ENCODE measurements at places on chromosomes 13 and 19.

DNA sequence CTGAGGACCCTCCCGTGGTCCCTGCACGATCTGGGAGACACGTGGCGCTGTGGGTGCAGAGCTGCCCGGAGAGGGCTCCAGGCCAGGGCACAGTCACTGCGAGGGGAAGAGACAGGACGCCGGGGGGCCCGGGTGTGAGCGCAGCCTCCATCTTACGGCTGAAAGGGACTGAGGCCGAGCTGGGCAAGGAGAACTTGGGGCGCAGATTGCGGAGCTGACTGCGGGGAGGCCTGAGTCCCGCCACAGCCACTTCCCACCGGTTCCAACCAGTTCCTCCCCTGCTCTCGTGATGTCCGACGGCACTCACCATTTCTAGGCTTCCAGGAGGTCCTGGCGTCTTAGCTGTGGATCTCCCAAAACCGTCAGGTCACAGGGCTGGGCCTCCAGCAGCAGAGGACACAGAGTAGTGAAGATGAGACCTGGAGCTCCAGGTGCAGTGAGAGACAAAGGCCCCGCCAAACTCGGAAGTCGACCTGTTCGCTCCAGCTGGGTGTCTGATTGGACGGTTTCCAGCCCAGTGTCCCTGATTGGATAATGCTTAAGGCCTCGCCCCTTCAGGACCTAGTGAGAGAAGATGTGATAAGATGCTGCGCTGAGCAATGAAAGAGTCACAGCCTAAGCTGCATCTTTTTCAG is 4.8 kb upstream of the ZNF253 start:
- DNase-seq: no peak

- no peak for DNase-seq
Observed at GRCh38 chr13:99414048-99414995, 87.0 kb upstream of the TM9SF2 start.

GRCh38 chr19:10550336-10550735 is 6.6 kb downstream of the ATG4D start:
- DNase-seq: no peak

DNA sequence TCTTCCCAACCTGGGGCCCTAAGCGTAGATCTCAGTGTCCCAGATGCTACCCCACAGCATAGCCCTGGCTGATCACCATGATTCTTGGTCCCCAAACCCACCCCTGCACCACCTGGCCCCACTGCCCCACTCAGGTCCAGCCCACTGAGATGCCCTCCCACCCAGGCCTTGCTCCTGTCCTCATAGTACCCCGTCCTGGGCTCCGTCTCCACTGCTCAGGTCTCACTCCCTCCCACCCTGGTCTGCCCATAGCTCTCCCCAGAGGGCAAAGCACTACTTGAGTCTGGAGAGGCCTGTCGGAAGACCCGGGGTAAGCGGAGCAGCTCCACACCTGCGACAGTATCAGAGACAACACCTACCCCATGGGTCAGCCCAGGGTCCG is 35.8 kb upstream of the ISYNA1 start:
- no peak for DNase-seq

DNA sequence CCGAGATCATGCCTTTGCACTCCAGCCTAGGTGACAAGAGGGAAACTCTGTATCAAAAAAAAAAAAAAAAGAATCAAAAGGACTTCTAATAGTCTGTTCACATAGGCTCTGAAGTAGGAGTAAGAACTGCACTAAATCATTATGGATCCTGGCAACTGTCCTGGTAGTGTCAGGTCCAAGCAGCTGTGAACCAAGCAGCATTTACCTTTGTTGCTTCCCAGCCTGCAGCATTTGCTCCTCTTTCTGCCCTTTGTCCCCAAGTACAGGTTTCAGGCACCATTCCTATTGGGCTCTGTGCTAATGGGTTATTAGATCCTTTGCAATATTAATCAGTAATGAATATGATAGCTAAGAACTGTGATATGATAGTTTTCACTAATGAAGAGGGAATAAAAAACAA is 77.4 kb upstream of the NBEA start:
- no peak for DNase-seq

DNA sequence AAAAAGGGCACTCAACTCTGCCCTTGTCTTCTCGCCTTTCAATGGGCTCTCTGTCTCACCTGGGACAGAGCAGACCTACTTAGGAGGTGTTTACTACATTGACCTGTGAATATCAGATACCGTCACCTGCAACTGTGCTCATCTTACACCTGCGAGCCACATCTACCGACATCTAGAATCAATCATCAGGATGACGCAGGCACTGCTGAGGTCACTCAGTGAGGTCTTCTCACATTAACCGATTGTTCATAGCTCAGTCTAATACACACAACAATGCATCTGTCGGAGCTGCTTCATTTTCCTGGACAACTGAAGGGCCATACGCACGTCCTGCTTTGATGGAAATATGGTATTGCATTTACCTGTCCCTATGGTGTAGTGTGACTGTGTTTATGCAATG is 211.9 kb downstream of the FGF9 start:
- no peak for DNase-seq

DNA sequence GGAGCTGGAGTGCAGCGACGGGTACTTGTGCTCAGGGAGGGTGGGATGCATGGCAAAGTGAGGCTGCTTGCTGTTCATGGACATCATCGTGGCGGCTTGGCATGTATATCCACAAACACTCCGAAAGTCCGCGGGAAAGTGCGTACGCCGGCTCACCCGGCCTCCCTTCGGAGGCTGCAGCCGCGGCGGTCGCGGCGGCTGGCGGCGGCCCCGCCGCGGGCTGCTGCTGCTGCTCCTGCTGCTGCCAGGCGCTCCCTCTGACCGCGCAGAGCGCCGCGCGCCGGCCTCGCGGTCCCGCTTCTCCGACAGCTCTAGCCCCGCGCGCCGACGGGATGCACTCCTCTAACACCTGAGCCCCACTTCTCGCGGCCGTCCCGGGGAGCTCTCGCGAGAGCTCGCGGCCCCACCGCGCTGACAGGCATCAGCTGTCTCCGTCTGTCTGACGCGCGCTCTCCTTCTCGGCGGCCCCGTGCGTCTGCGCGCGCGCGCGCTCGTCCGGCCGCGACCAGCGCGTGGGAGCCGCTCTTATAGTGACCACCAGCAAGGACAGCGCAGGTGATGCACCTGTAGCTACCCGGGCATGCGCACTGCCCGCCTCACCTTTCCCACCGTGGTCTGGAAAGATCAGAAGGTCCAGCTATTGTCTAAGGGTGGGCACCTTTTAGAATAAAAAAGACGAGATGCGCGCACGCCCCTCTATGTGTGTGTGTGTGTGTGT is at the start of gene POU4F1:
POU4F1 (minus strand) TSS at position 313 of the 718 bp plus-strand sequence; CDS start at position 87, 226 bp downstream.
- peak; percentile 71 for DNase-seq

DNA sequence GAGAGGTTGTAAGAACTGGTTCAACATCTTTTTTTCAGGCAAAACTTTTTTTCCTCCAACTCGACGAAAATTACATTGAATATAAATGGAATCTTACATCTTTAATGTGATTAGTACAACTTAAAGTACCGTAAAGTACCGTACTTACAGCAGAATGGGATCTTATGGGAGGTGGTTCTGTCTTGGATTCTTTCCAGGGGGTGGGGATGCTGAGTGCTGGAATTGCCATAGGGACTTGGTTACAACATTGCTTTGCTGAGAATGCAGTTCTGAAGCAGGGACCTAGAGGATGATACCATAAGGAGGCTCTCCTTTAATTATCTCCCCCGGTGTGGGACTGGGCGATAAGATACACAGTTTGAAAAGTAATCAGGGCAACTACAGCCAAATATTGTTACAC is 186.4 kb downstream of the KLF5 start:
- DNase-seq: no peak

DNA sequence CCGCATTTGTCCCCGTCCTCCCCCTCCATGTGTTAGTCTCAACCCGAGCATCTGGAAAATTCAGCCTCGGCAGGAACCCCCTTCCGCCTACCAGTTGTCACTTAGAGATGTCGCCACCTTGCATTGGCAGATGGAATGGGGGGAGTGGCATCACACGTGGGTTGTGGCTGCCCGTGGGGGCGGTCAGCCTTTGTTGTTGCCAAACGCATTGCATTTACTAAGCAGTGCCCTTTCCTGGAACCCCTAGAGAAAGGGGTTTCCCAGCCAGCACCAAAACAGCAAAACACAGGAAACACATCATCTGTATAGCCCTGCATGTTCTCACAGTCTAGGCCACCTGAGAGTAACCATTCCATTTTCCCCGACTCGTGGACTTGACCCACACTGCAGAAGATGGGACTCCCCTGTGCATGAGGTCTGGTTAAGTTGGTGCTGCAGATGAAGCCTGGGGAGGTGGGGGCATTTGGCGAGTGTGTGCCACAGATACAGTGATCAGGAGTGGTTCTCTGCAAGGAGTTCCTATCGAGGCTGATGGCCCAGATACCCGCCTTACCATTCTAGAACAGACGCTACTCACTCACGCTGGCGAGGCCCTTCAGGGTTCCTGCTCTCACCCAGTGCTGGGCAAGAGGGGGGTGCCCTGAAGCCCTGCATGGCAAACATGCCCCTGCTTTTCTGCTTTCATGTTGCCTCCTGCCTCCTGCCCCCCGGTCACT is 38.3 kb downstream of the TMED1 start:
- DNase-seq: no peak

DNA sequence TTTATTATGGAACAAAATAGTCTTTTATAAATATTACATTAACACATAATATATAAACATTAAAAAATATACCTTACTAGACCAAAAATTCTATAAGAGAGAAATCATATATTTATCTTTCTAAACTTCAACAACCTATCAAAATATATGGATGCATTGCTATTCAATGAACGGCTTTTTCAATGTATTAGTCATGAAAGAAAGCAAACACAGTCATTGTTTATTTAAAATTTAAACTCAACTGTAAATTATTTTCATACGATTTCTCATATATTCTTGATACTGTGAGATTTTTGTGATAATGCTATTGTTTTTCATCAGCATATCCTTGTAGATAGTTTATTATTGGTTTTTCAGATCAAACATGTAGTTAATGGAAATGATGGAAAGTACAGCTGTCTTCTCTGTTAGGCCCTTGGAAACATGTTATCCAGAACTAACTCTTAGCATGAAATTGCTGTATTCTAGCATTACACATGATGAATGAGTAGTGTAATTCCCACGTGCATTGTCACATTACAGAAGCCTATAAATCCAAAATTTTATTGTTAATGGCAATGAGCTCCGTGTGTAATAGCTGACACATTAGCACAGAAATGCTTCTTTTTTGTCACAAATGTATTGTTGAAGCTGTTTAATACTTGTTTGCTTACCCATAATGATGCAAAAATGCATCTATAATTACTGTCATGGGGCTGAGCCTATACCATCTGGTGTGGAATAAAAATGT is 1639.9 kb downstream of the SLITRK5 start:
- DNase-seq: no peak

DNA sequence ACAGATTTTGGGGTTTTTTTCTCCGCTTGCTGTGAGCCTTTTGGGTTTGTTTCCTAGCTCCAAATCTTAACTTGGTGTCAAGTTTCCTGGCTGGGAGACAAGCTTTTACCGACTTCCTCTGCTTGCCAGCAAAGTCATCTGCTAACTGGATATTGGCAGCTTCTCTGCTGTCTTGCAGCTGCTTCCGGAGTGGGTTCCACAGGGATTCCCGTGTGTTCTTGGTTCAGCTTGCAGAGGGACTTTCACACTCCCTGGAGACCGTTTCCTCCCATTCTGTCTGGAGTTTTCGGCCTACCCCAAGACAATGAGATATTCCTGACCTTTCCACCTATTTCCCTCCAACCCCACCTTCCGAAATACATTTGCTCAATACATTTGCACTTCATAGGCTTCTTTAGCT is 2.2 kb upstream of the COLGALT1 start:
- DNase-seq: no peak

DNA sequence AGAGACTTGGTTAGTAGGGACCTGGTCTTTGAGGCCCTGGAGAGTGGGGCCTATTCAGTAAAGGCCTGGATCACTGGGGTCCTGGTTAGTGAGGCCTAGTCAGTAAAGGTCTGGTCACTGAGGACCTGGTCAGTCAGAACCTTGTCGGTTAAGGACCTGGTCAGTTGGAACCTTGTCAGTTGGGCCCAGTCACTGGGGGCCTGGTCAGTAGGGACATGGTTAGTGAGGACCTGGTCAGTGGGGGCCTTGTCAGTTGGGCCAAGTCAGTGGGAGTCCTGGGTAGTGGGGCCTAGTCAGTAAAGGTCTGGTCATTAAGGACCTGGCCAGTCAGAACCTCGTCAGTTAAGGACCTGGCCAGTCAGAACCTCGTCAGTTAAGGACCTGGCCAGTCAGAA is 43.2 kb upstream of the TPM4 start:
- DNase-seq: no peak

- DNase-seq: no peak
Observed at GRCh38 chr13:105327581-105328126, 1207.8 kb downstream of the EFNB2 start.

DNA sequence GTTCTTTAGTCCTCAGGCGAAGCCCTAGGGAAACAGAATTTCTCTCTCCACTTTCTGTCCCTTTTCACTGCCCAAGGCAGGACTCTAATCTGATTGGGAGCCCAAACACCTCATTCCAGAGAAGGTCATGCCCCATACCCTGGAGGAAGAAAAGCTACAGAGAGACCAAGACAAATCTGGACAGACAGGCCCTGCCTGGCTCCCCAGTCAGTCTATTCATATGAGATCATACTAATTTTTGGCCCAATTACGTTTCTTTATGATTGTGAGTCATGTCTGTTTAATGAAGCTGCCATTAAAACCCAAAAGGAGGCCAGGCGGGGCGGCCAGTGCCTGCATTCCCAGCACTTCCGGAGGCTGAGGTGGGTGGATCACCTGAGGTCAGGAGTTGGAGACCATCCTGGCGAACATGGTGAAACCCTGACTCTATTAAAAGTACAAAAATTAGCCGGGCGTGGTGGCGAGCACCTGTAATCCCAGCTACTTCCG is 3.3 kb upstream of the AP3D1 start:
- no peak for DNase-seq

DNA sequence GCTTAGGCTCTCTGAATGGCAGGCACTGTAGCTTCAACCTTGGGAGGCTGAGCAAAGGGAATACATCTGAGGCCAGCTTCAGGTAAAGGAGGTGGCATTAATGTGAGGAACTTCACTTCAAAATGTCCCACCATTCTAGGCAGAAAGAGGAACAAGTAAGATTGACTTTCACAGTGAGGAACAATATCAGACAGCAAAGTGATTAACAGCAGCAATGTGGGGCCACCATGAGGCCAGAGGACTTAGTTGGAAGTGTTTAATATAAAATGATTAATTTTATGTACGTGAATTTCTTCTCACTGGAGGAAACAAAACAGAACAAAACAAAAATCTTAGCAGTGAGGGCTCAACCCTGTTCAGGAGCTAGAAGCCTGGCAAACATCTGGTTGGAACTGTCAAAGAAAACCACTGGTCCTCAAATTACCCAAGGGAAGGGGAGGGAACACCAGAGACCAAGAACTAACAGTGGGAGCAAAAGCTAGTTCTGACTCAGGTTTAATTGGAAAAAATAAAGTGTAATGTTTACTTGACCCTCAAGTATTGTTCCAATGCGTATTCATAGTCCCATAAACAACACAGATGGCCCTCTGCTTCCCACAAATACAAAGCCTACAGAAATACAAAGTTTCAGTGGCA is 43.9 kb upstream of the FRY start:
- DNase-seq: no peak

- peak; percentile 94 for DNase-seq
Observed at GRCh38 chr19:872266-872951, 12.9 kb downstream of the CFD start.

- no peak for DNase-seq
Observed at GRCh38 chr13:25111585-25111956, 15.6 kb downstream of the PABPC3 start.

- no peak for DNase-seq
Observed at GRCh38 chr19:41564515-41565378, 11.2 kb upstream of the CEACAM21 start.

- no peak for DNase-seq
Observed at GRCh38 chr13:28137596-28137995, 749 bp upstream of the PAN3 start.

GRCh38 chr13:21080593-21080891 is 19.2 kb upstream of the LATS2 start:
- DNase-seq: no peak

- no peak for DNase-seq
Observed at GRCh38 chr19:44807652-44808462, 1.0 kb upstream of the BCAM start.

Data from HAP-1 (cell line).